ENCODE measurements at places on chromosomes 16 and 17.

GRCh38 chr16:68512183-68512582 is 26.9 kb upstream of the ZFP90 start:
- no peak for DNase-seq

GRCh38 chr17:65324611-65325342 is 187.6 kb downstream of the RGS9 start:
- no peak for DNase-seq

DNA sequence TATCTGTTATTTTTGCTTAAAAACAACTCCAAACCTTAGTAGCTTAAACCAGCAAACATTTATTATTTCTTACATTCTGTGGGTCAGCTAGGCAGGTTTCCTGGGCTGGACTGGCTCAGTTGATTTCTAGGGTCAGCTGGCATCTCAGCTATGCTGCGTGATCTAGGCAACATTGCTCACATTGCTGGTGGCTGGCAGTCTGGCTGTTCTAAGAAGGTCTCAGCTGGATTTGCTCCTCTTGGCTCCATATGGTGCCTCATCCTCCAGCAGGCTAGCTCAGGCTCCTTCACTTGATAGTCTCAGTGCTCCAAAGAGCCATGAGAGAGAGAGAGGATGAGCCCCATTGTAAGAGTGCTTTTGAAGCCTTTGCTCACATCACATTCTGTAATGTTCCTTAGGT is 470.6 kb upstream of the CDH5 start:
- DNase-seq: no peak

GRCh38 chr17:48131216-48131824 is 23.8 kb downstream of the SNX11 start:
- DNase-seq: peak; percentile 79

DNA sequence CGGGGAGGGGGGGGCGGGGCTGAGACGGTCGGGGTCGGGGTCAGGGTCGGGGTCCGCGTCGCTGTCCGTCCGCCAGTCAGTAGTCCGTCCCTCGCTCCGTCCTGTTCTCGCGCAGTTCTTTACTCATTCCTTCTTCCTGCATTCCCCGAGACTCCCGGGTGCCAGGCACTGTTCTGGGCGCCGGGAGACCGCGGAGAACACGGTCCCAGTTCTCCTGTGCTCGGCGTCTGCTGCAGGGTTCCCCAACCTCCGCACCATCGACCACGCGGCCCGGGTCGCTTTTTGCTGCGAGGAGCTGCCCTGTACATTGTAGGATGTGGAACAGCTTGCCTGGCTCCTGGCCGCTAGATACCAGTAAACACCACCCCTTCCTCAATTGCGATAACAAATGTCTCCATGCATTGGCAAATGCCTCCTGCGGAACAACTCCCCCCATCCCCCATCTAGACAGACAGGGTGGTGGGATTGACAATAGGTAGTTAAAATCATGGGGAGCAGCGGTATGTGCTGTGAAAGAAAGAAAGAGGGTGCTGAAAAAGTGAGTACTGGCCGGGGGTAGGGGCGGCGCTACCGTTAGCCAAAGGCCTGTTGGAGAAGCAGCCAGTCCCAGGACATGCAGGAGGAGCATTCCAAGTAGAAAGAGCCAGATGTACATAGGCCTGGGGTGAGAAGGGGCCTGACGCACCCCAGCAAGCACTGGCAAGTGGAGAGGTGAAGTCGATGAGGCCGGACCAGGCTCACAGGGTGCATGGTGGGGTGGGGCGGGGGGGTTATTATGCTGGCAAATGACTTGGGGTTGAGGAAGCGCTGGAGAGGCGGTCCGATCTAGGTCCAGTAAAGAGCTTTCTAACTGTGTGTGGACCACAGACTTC is 631 bp downstream of the TRAF7 start:
- DNase-seq: no peak

DNA sequence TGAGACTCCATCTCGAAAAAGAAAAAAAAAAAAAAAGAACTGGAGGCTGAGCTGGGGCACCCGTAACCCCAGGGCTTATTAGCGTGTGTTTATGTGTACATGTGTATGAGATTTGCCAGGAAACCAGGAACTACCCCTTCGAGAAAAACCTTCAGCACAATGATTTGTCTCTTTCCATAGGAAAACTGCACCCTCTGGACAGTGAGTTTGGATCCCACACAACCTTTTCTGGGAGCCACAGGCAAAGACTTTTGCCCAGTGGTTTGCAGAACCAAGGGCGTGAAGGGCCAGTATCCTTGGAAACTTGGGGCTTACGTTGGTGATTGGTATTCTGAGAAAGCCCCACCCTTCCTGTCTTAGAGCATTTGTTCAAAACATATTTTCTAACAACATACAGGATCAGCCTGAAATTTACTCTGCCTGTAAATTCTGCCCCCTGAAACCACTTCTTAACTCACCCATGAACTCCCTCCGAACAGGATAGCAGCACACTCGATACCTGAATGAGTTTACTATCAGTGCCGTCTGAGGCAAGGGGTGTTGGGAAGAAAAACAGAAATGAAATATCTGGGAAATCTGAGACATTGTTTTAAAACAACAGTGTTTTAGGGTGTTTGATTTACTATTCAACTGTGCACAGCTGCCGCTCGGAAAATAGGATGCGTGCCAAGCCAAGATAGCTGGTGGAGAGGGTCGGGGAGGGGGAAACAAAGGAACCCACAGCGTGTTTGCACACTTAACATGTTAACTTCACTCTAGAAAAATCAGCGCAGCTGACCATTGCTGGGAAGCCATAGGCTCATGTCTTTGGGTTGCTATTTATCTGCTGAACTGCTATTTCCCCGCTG is 40.2 kb upstream of the MAF start:
- DNase-seq: no peak

- DNase-seq: no peak
Measured at GRCh38 chr16:23570992-23571632, 13.6 kb downstream of the UBFD1 start.

- no peak for DNase-seq
Measured at GRCh38 chr16:50652836-50653425, 28.2 kb downstream of the SNX20 start.

DNA sequence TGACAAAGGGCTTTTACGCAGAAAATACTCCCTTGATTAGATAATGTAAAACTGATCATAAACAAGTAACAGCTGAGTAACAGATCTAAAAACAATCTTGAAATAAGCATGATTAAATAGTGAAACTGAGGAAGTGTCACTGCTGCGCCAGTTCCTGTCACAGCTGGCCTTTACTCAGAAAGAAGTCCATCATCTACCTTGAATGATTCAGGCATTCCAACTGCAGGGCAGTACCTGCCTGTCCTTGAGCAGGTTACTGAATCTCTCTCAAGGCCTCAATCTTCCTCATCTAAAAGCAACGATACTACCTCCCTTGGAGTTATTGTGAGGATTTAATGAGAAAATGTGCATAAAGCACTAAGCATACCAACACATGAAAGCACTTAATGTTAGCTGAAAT is 12.7 kb downstream of the PHLPP2 start:
- no peak for DNase-seq

DNA sequence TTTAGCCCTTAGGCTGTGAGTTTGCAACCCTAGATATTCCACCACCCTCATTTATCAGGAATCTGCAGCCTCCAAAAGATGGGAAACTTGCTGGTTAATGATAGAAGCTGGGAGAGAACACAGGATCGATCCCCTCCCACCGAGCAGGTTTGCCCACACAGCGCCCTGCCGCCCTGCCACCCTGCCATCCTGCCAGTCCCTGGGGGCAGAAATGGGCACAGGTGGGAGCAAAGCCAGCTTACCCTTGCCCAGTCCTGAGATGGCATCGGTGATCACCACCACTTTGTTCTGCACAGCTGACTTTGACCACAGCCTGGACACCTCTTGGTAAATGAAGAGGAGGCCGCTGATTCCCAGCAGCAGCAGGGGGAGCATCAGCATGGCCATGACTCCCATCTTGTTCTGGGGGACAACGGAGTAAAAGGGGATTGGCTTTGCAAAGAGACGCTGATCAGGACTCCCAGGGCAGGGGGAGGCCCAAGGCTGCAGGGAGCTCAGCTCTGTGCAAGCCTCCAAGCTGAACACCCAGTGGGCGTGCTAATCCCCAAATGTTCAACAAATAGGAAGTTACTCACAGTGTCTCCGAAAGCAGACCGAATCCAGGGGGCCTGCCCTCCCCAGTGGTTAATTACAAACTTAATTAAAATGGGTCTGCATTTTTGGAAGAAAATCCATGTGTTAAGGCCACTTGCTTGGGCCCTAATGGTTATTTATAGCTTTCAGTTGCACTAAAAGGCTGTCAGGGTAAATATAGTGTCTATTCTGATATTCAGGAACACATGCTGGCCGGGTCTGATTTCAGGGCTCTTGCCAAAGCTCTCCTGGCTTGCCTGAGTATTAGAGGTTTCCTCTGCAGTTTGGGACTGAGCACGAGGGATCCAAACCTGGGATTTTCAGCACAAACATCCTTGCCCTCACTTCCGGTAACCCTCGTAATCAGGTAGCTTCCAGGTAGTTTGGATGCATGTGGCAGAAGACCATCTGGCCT is at the start of gene DHRS7C:
Gene DHRS7C, minus strand, starts transcription at position 704 of the 988 bp plus-strand sequence. Its CDS starts 308 bp downstream, at position 396.
- no peak for DNase-seq
